SK-N-MC (cell line): ENCODE measurements at places on chromosomes 2 and 18.

GRCh38 chr2:192416060-192416459, 221.3 kb upstream of the TMEFF2 start:
- DNase-seq, result no peak

DNA sequence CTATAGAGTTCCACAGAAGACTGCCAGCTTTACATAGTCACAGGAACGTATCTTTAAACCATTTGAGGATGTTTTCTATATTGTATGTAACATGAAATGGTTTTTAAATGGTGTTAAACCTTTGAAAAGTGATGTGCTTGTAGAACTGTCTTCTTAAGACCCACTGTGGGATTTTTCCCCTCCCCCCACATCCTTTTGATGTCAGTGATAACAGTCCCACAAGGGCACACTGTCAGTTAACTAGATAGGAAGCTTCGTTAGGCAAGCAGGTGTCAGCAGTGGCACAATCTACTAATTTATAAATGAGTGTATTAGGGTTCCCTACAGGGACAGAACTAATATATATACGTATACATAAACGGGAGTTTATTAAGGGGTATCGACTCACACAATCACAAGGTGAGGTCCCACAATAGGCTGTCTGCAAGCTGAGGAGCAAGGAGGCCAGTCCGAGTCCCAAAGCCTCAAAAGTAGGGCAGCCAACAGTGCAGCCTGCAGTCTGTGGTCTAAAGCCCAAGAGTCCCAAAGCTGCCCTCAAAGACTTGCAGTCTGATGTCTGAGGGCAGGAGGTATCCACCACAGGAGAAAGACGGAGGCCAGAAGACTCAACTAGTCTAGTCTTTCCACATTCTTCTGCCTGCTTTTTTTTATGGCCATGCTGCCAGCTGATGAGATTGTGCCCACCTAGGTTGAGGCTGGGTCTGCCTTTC, 23.8 kb upstream of the HNRNPLL start:
- DNase-seq, result no peak

- no peak for DNase-seq
Observed at GRCh38 chr2:171524018-171524401, 1.7 kb downstream of the CYBRD1 start.

GRCh38 chr18:23137788-23138216, 2.5 kb downstream of the CABLES1 start:
- no peak for DNase-seq

DNA sequence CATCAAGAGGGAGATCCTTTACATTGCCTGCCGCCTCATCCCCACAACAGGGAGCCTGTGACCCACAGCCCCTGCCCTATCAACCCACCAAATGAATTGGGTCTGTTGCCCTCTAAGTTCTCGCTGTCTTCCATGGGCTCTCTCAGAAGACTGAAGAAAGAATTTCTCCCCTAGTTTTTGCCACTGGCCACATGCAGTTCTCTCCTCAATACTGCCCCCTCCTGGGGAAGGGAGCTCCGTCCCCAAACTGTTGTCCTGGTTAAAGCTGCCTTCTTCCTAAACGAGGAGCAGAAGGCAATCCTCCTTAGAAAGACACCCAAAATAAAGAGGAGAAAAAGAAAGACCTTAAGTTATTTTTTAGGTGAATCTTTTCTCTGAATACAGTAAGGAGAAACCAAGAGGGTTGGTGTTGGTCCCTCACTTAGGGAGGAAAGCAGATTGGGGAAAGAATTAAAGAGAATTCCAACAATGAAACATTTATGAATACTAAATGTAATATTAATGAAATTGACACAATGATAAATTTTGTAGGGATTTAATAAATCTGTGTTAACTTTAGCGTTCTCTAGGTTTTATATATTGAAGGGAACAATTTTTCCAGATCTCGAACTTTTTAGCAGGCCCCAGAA, 31.1 kb upstream of the SATB2 start:
- DNase-seq, result no peak
